ENCODE measurements at places on chromosomes 4 and X. TPM values are rescaled to one million over a fixed set of nuclear protein-coding genes. Genes with fewer than 3 reads are reported as not detected.

DNA sequence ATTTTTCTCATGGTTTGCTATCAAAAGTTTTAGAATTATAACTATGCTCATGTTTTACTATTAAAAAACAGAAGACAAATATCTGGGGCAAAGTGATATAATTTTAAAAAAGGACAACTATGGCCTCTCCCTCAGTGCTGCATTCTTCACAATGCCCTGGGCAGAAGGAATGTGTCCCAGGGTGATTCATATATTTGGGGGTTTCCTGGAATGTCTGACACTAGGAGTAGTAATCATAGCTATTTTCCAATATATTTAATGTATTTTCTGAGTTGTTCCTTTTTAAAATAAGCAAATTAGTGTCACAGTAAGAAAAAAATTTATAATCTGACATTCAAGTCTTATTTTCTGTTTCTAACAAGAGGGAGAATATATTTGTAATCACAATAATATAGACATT lies 281.7 kb downstream of the UNC5C start:
- DNase-seq, result no peak

AMTN gene
- total RNA-seq, result not detected

- H3K4me1 ChIP-seq, result peaks cover 55% of the 10 kb centered on the region
- H3K27ac ChIP-seq, result no peak overlapping the region
- DNase-seq, result no peak
- no peak overlapping the region for H3K4me3 ChIP-seq
- H3K27me3 ChIP-seq, result no peaks in the 10 kb centered on the region
- H3K36me3 ChIP-seq, result no peaks in the 10 kb centered on the region
Observed at GRCh38 chr4:3303923-3304710, 11.3 kb downstream of the RGS12 start.

DNA sequence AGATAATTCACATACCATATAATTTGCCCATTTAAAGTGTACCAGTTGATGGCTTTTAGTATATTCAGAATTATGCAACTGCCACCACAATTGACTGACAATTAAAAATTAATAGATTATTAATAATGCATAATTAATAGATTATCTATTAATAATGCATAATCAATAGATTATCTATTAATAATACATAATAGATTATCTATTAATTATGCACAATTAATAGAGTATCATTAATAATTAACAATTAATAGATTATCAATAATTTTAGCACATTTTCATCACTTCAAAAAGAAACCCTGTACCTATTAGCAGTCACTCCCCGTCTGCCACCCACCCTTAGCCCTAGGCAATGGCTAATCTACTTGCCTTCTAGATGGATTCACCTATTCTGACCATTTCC lies 108.6 kb upstream of the NR3C2 start:
- H3K4me1 ChIP-seq, result no peaks in the 10 kb centered on the region
- H3K36me3 ChIP-seq, result no peaks in the 10 kb centered on the region
- no peak for DNase-seq
- no peaks in the 10 kb centered on the region for H3K27me3 ChIP-seq
- H3K27ac ChIP-seq, result no peak overlapping the region

DNA sequence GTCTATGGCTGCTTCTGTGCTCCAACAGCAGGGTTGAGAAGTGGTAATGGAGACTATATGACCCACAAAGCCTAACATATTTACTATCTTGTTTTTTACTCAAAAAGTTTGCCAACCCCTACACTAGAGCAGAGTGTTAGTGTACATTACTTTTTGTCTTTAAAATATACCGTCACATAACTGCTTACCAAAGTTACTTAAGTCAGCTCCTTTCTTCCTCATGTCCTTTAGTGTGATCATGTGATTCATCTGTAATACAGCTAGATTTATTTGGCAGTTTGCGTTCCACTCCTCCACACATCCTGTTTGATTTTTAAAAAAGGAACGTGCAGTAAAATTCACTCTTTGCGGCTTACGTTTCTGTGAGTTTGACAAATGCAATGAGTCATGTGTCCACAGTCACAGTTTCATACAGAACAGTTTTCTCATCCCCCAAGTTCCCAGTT lies 162.4 kb upstream of the GPRIN3 start:
- no peak overlapping the region for H3K27ac ChIP-seq
- peak; percentile 45 for DNase-seq
- H3K4me1 ChIP-seq, result peaks cover 15% of the 10 kb centered on the region
- no peaks in the 10 kb centered on the region for H3K36me3 ChIP-seq
- no peaks in the 10 kb centered on the region for H3K27me3 ChIP-seq

- H3K4me1 ChIP-seq, result no peaks in the 10 kb centered on the region
- H3K27ac ChIP-seq, result no peak overlapping the region
- no peaks in the 10 kb centered on the region for H3K36me3 ChIP-seq
- no peak for DNase-seq
- H3K4me3 ChIP-seq, result no peak overlapping the region
- peaks cover 5% of the 10 kb centered on the region for H3K27me3 ChIP-seq
Observed at GRCh38 chr4:98110929-98111328, 32.3 kb downstream of the STPG2 start.

GRCh38 chrX:154515090-154515965 lies 704 bp downstream of the FAM3A start:
- no peaks in the 10 kb centered on the region for H3K36me3 ChIP-seq
- peaks cover 18% of the 10 kb centered on the region for H3K4me1 ChIP-seq
- H3K27me3 ChIP-seq, result no peaks in the 10 kb centered on the region
- H3K4me3 ChIP-seq, result peak overlapping the region; percentile 56
- peak overlapping the region; percentile 81 for H3K27ac ChIP-seq
- DNase-seq, result peak; percentile 14

DNA sequence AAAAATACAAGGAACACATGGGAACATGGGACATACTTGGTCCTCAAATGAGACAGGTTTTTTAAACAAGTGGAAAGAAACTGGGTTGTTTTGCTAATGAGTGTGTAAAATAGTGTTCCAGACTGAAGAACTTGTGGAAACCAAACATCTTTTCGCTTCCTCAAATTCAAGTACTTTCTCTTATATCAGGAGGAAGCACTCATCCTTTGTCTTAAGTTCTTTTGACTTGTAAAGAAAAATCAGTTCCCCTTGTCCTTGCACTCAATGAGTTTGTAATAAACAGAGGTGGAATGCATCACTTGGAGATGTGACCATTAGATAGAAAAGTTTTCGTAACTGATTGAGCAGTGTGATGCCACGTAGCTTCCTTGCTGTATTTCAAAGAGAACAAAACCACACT lies 101.1 kb downstream of the PHOX2B start:
- H3K4me3 ChIP-seq, result no peak overlapping the region
- no peak for DNase-seq
- H3K27ac ChIP-seq, result no peak overlapping the region
- no peaks in the 10 kb centered on the region for H3K4me1 ChIP-seq

AR gene
- 0.19 TPM for total RNA-seq

DNA sequence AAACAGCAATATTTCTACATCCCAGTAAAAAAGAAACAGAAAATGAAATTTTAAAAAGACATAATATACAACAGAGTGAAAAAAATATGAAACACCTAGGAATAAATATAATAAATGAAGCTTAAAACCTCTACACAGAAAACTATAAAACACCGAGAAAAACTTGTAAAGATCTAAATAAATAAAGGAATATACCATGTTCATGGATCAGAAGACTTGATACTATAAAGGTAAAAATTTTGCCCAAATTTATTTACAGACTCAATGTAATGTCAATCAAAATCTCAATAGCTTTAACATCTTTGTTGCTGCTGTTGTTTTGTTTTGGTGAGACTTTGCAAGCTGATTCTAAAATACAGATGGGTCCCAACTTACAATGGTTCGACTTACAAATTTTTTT lies 5.7 kb downstream of the TBC1D9 start:
- no peaks in the 10 kb centered on the region for H3K36me3 ChIP-seq
- no peaks in the 10 kb centered on the region for H3K27me3 ChIP-seq
- H3K4me3 ChIP-seq, result no peak overlapping the region

- no peak overlapping the region for H3K4me3 ChIP-seq
- H3K36me3 ChIP-seq, result no peaks in the 10 kb centered on the region
- H3K4me1 ChIP-seq, result no peaks in the 10 kb centered on the region
- H3K27ac ChIP-seq, result no peak overlapping the region
- no peak for DNase-seq
Observed at GRCh38 chr4:67288964-67289363, 256.3 kb downstream of the CENPC start.

- no peaks in the 10 kb centered on the region for H3K36me3 ChIP-seq
- H3K27ac ChIP-seq, result no peak within 1 kb of the TSS
- H3K27me3 ChIP-seq, result no peaks in the 10 kb centered on the region
- no peak for DNase-seq
- no peak within 1 kb of the TSS for H3K4me3 ChIP-seq
- no peaks in the 10 kb centered on the region for H3K4me1 ChIP-seq
Observed at GRCh38 chr4:117084866-117085701, at the start of gene TRAM1L1. Gene TRAM1L1 (minus strand): TSS chr4:117085576. CDS start chr4:117085393, 183 bp downstream.

SPANXC gene
- total RNA-seq, result not detected

DNA sequence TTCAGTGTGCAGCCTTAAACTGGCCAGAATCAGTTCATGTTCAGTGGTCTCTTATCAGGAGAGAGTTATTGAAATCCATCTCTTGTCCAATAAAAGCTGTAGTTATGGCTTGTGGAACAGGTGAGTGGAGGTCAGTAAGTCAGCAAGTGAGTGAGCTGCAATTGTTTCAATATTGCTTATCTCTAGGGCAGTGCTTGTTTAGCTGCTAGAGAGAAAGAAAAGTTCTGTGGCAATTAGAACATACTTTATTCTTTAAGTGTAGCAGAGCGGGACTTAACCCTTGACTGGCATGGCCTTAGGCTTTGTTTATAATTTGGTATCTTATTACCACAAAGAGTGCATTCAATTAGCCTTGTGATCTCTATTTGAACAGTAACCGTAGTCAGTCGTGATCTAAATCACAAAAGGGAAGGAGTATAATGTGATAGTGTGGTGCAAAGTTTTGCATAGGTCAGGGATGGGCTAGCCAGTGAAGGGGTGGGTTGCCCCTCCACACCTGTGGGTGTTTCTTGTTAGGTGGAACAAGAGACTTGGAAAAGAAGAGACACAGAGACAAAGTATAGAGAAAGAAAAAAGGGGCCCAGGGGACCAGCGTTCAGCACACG lies 6.9 kb upstream of the ETDC start:
- no peaks in the 10 kb centered on the region for H3K27me3 ChIP-seq
- no peak overlapping the region for H3K4me3 ChIP-seq
- no peaks in the 10 kb centered on the region for H3K36me3 ChIP-seq
- H3K4me1 ChIP-seq, result no peaks in the 10 kb centered on the region

DNA sequence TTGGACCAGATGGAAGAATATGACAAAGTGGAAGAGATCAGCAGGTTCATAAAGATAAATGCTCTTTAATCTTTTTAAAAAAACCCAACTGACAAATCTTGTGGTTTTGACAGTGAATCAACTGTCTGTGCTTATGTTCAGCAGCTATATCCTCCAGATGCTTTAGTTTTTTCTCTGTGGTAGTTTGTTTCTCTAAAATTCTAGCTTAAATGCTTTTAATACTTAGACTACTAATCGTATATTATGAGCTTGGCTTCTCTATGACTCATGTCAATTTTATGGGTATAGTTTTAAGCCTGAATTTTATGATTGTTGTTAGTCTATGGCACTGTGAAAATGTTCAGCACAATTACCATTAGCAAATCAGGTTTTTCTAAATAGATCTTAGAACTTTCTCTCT lies 12.9 kb downstream of the HHIP start:
- no peak overlapping the region for H3K4me3 ChIP-seq
- no peaks in the 10 kb centered on the region for H3K4me1 ChIP-seq
- no peak for DNase-seq
- no peaks in the 10 kb centered on the region for H3K36me3 ChIP-seq

DNA sequence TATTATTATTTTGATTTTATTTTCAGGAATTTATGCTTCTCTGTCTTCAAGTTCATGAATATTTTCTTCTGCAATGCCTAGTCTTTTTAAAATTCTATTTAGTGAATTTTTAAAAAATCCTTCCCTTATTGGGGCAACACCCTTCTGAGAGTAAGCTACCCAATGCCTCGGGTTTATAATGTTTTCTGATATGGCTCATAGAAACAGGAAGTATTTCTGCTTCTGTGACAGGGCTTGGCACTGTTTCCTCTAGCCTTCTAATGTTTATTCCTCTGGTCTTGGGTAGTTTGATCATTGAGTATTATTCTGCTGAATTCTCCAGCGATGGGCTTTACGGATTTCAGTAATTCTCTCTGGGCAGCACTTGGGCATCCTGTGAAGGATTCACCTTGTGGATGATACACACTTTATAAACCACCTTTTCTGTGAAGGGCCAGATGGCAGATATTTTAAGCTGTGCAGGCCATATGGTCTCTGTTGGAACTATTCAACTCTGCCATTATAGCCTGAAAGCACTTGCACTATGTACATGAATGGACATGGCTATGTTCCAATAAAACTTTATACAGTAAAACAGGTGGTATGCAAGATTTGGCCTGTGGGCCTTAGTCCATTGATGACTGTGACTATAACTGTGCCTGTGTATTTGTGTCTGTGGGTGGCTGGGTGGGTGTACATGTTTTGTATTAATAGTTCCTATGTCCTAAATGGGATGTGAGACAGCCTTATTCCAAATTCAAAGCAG lies 95.9 kb upstream of the FAT1 start:
- no peaks in the 10 kb centered on the region for H3K36me3 ChIP-seq
- no peaks in the 10 kb centered on the region for H3K27me3 ChIP-seq
- no peaks in the 10 kb centered on the region for H3K4me1 ChIP-seq
- H3K27ac ChIP-seq, result no peak overlapping the region
- H3K4me3 ChIP-seq, result no peak overlapping the region

GRCh38 chrX:153645151-153645550 lies 1.9 kb upstream of the DUSP9 start:
- no peak overlapping the region for H3K4me3 ChIP-seq
- H3K27me3 ChIP-seq, result peaks cover 10% of the 10 kb centered on the region
- H3K36me3 ChIP-seq, result no peaks in the 10 kb centered on the region
- no peak overlapping the region for H3K27ac ChIP-seq

DNA sequence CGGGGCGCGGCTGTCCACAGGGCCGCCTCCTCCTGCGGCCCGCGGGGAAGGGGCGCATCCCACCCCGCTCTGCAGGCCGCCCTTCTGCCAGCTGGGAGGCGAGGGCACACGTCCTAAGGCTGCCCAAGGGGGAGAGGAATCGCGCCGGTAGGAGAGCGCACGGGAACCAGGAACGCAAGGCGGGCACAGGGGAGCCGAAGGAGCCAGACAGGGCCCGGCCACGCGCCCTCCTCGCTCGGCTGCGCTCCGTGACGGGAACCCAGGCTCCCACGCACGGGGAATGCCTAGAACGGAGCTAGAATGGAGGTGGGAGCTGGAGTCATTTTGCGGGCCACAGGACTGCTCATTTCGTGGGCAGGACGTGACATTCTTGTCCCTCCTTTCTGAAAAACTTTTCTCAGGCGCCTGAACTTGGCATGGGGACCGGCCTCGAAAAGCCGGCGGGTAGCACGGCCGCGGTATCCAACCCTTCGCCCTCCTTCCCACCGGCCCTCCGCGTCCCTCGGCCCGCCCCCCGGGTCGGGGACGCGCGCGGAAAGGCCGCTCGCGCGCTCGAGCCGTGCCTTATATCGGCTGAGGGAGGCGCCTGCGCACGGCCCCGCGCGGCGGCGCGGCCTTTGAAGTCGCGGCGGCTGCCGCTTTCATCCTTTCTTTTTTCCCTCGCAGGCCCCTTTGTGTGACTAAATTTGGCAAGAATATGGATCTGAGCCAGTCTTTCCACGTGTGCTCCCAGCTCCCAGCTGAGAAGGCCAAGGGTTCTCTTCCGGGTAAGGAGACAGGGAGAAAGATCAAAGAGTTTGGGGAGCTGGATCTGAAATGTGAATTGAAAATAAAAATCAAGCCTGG lies 4.2 kb upstream of the LEF1 start:
- peak; percentile 69 for DNase-seq
- H3K4me3 ChIP-seq, result peak overlapping the region; percentile 61
- H3K4me1 ChIP-seq, result peaks cover 43% of the 10 kb centered on the region
- peak overlapping the region; percentile 50 for H3K27ac ChIP-seq
- peaks cover 14% of the 10 kb centered on the region for H3K27me3 ChIP-seq

- no peak for DNase-seq
- no peak overlapping the region for H3K4me3 ChIP-seq
- H3K27me3 ChIP-seq, result no peaks in the 10 kb centered on the region
- no peaks in the 10 kb centered on the region for H3K36me3 ChIP-seq
- no peaks in the 10 kb centered on the region for H3K4me1 ChIP-seq
Observed at GRCh38 chr4:116018831-116019230, 905.4 kb upstream of the NDST4 start.

All from CD4-positive, alpha-beta memory T cell (primary cell).